ENCODE measurements at places on chromosomes 13 and 19.

DNA sequence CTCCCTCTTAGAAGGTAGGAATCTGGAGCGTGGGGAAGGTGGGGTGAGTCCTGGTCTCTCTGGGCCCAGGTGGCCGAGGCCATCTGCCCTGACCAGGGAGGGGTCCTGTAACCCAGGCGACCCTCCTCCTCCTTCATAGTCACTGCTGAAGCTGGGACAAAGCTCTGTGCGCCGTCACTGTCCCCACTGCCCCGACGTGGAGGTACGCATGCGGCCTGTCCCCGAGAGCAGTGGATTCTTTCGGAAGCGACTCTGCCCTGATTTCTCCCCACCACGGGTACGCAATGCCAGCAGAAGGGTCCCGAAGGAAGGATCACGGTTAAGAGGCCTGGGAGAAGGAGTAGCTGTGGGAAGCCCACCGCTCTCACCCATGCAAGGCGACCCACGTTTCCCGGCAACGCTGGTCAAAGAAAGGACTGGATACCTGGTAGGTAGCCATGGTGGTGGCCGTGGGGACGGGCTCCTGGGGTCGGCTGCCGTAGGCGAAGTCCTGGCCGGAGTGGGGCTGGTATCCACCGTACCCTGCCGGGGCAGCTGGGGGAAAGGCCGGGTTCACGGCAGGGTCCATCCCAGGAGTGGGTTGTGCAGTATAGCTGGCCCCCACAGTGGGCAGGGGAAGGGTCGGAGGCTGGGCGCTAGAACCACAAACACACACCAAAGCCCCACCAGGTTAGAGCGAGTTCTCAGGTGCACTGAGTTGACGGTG, 34.3 kb downstream of the ZFR2 start:
- no peak for DNase-seq

DNA sequence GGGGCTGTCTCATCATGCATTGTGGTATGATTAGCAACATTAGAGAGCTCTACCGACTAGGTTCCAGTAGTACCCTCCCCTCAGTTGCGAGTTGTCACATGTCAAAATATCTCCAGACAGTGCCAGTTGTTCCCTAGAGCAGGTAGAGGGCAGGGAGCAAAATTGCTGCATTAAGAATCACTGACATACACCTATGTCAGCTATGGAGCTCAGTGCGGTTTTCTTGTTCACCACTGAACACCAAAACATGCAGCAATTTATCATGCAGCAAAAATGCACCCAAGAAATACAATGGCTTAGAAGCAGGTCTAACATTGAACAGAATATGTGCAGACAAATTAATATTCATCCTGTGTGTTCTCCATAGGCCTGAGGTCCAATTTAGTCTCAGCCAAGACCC, 186.9 kb upstream of the STARD13 start:
- no peak for DNase-seq

GRCh38 chr19:5450482-5451126, 4.6 kb upstream of the ZNRF4 start:
- no peak for DNase-seq

GRCh38 chr19:41376241-41376997, at the start of gene TMEM91:
Gene TMEM91, plus strand, starts transcription at chr19:41376533. Its CDS starts 1,777 bp downstream, at chr19:41378310.
- DNase-seq, result peak; percentile 41

DNA sequence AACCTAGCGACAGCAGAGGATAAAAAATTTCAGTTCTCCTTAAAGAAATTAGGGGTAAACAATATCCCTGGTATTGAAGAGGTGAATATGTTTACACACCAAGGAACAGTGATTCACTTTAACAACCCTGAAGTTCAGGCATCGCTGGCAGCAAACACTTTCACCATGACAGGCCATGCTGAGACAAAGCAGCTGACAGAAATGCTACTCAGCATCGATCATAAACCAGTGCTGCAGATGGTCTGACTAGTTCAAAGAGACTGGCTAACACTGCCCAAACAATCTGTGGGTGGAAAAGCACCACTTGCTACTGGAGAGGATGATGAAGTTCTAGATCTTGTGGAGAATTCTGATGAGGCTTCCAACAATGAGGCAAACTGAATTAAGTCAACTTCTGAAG, 19.9 kb upstream of the ACOD1 start:
- no peak for DNase-seq

DNA sequence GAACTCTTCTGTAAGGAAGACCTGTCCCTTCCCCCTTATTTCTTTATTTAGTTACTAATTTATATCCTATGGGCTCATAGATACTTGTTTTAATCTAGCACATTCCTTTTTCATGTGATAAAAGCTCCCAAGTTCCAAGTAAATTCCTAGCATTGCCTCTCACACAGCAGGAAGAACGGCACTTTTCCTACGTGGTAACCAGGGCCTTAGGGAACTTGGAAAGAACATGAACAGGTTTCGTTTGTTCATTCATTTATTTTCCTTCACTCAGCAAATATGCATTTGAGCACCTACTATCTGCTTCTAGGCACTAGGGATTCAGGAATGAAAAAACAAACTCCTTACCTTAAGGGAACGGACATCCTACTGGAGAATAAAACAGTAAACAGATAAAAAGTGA, 125.1 kb downstream of the SIPA1L3 start:
- peak; percentile 31 for DNase-seq

DNA sequence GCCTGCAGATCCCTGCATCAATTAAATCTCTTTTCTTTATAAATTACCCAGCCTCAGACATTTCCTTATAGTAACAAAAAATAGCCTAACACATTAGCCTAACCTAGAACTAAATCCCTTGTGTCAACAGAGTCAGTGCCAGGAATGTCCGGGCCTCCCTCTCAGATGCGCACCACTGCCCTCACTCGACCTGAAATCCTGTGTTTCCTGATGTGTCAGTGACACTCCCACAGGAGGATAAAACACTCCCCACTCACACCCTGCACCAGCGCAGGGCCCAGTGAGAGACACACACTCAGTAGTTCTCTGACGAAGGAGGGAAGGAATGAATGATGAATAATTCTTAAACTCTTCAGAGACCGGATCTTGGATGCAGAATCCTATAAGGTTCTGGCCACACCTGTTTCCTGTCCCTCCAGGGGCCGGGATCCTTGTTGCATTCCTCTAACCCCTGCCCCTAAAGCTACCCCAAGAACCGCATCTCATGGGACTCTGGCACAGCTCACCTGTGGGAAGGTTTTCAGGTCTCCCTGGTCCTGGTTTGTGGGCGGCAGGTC, 3.1 kb downstream of the CEACAM3 start:
- no peak for DNase-seq

DNA sequence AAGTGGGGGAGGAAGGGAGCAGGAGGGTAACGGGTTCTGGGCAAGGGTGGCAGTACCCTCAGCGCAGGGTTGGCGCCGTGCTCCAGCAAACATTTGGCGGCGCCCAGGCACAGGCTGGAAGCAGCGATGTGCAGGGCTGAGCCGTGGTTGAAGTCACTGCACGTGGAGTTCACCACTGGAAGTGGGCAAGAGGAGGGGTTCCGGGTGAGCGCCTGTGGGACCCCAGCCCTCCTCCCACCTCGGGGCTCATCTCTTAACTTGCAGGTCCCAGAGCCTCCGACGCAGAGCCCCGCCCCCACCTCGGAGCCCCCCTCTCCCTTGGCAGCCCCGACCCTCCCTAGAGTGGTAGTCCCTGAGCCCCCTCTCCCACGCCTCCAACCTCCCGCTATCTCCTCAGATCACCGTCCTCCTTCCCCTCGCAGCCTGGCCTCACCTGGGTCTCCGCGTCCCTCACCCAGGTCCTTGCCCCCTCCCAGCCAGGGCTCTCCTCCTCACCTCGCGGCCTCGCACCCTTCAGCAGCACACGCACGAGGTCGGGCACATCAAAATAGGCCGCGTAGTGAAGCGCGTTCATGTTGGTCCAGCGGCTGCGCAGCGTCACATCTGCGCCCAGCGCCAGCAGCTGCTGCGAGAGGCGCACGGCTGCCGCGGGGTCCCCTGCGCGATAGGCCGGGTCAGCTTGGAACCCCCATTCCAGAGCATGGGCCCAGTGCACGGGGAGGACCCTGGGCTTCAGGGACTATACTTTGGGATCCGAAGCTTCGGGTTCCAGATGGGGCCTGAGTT, 6.4 kb downstream of the CLIP3 start:
- no peak for DNase-seq

- DNase-seq, result no peak
These were observed 34.7 kb upstream of the DOCK9 start for GRCh38 chr13:99012539-99012938.

DNA sequence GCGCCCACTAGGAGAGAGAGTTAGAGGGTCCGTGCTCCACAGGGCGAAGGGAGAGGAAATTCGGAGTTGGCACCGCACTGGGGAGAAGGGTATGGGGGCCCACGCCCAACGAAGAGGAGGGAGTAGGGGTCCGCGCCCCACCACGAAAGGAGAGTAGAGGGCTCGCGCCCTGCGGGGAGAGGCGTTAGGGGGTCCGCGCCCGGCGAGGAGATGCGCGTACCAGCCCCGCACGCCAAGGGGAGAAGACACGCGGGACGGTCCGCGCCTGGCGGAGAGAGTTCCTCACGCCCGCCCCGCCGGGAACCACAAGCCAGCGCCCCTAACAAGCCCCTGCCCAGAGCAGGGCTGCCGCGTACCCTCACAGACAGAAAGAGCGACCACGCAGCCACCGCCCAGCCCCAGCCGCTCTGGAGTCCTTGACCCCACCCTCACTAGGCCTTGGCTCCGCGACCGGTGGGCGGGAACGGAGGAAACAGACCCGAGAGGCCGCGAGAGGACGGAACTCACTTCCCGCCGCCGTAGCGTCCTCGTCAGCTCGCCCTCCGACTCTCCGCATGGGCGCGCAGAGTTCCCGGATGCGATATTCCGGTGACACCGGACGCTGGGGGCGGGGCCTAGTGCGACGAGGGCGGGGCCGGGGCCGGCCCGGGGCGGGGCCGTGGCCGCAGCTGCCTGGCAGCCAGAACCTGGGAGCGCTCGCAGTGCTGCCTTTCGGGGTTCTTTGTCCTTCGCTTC, 20.0 kb upstream of the ZSCAN18 start:
- no peak for DNase-seq

DNA sequence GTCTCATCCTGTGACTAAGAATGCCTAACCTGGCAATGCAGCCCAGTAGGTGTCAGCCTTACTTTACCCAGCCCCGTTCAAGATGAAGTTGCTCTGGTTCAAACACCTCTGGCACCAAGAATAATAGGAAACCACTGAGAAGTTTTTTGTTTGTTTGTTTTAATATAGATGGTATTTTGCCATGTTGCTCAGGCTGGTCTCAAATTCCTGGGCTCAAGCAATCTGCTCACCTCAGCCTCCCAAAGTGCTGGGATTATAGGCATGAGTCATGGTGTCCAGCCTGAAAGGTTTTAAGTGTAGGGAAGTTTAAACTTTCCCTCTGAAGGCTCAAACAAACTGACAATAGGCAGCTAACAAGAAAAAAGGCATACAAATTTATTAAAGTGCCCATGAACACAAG, 51.2 kb upstream of the ABCC4 start:
- DNase-seq, result no peak

- DNase-seq, result no peak
These were observed 211.1 kb upstream of the NBEA start for GRCh38 chr13:34730961-34731360.

DNA sequence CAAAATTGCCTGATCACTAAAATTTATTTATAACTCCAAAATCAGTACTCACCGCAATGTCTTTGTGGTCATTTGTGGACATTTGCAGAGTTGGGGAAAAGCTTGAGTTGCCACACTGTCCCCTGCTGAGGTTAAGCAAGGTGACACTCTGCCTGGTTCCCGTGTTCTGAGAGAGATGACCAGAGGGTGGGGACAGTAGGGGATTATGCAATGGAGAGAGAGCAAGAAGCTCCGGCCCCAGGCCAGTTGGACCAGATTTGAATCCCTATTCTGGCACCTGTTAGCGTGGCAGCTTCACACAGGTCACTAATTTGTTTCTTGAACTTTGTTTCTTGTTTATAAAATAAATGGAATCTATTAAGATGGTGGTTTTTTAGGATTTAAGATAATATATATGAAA, 17.8 kb downstream of the ERCC5 start:
- no peak for DNase-seq

GRCh38 chr13:108769213-108770070, 140.0 kb downstream of the MYO16 start:
- no peak for DNase-seq

DNA sequence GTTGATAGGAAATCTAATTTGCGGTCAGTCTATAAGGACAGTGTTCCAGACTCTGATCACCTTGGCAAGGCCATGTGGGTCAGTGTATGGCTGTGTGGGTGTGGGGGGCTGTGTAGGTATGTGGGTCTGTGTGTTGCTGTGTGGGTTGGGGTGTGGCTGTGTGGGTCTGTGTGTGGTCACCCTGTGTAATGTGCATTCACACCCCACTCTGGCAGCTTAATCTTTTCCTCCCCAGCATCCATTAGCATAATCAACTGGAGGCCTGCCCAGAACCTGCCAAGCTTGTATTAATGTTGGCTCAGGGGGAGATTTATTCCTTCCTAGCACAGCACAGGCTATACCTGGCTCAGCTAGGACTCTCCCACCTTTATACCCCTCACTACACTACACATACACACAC, 203.2 kb downstream of the TUBA3C start:
- DNase-seq, result no peak

- no peak for DNase-seq
These were observed 12.2 kb upstream of the ZNF507 start for GRCh38 chr19:32333227-32333626.

GRCh38 chr13:56975647-56976046, 165.1 kb upstream of the PRR20A start:
- DNase-seq, result no peak

DNA sequence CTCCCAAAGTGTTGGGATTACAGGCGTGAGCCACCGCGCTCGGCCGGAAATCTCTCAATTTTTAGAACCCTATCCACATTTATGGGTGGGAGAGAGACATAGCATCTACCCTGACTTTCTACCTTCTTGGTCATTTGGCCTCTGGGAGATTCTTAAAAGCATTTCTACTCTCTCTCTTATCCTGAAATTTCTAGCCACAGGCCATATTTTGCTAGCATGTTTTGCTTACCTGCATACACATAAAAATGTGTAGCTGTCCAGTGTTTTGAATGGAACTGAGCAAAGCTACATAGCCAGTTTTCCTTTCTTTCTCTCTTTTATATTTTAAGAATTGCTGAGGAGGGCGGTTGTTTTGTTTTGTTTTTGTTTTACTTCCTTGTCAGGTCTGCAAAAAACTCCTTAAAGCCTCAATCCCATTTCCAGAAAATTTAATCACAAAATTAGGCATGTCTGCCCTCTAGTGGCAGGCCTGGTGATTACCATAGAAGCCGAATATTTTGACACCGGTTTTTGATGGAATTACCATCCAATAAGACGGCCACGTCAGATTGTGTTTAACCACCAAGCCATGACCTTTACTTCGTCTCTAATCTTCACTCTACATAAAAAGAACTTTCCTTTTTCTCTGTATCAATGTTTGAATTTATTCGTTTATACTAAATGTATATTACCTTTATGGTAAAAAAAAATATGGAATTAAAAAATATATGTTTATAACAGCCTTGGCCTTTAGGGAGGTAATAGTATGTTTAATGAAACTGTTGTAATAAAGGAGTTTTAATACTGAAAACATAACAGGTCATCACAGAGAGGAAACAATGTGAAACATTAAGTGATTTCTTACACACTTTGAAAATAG, 34.4 kb upstream of the OXGR1 start:
- DNase-seq, result peak; percentile 67

Measured in fibroblast of mammary gland (primary cell).